ENCODE measurements at places on chromosomes 5 and 9.
A peak's percentile ranks its signal among the peaks of the same experiment; 100 is the strongest.

DNA sequence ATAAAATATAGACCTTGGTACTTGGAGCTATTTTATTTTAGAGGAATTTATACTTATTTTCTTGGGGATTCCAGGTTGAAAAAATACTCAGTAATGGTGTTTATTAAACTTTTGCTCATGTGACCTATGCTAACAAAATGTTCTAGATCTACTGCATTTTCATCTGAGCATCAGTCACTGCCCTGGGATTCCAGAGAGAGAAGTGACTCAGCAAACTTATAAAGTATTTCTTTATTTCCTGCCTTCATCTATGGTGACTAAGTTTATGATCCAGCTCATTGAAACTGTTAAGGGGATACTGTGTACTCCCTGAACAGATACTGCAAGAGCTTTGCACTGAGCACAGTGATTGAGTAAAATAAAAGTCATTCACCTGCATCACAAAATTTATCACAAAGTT is 298.5 kb upstream of the CDH18 start:
- no peak for DNase-seq

- DNase-seq = peak; percentile 59
Measured at GRCh38 chr9:127589955-127590370, 22.1 kb upstream of the STXBP1 start.

- peak; percentile 69 for DNase-seq
Measured at GRCh38 chr9:133703591-133704399, 34.4 kb downstream of the SARDH start.

GRCh38 chr5:179194941-179195381 is 134.8 kb downstream of the ZNF354C start:
- DNase-seq = no peak

DNA sequence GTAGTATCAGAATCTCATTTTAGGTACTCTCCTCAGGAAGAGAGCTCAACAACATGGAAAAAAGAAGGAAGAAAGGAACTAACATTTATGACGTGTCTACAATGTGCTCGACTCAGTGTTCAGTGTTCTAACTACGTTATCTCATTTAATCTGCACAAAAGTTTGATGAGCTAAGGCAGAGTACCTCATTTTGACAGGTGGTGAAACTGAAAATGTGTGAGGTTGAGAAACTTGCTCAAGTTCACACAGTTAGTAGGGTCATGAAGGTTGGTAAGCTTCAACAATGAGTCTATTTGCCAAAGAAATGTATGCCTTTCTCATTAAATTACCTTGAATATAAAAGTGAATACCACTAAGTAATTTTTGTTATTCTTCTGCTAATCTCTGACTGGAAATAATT is 165.1 kb downstream of the CAAP1 start:
- no peak for DNase-seq

DNA sequence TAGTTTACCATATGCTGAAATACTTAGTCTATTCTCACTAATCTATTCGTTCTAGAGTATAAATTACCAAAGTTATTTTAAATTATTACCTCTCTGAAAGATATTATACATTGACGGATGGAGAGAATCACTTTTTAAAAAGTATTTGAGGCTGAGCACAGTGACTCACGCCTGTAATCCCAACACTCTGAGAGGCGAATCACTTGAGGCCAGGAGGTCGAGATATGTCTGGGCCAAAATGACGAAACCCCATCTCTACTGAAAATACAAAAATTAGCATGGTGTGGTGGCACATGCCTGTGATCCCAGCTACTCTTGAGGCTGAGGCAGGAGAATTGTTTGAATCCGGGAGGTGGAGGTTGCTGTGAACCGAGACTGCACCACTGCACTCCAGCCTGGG is 64.0 kb upstream of the SPATA31C2 start:
- no peak for DNase-seq

- no peak for DNase-seq
Measured at GRCh38 chr5:112690605-112691338, 46.9 kb upstream of the APC start.

DNA sequence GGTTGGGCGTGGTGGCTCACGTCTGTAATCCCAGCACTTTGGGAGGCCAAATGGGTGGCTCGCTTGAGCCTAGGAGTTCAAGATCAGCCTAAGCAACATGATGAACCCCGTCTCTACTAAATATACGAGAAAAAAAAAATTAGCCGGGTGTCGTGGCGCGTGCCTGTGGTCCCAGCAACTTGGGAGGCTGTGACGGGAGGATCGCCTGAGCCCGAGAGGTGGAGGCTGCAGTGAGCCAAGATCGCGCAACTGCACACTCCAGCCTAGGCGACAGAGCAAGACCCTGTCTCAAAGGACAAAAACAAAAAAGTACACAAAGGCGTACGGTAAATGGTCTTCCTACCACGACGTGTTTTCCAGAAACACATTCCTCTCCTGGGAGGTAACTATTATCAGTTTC is 538 bp upstream of the BDP1 start:
- DNase-seq = no peak

DNA sequence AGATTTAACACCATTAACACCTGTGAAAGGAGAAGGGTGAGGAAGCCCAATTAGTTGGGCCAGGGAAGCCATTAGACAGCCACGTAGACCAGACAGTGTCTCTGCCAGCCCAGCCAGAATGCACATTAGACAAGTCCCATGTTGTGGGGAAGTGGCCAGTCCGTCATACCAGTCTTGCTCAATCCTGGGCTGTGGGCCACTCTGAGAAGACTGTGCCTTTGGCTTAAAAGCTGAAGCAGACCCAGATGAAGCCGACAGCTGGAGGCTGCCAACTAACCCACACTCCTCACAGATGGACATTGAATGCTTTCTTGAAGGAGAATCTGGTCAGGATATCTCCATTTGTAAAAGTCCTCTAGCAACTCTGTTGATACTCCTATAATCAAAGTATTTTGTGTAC is 128.5 kb downstream of the CHSY3 start:
- DNase-seq = no peak

GRCh38 chr9:4490705-4491625 is 697 bp downstream of the SLC1A1 start:
- DNase-seq = peak; percentile 4

DNA sequence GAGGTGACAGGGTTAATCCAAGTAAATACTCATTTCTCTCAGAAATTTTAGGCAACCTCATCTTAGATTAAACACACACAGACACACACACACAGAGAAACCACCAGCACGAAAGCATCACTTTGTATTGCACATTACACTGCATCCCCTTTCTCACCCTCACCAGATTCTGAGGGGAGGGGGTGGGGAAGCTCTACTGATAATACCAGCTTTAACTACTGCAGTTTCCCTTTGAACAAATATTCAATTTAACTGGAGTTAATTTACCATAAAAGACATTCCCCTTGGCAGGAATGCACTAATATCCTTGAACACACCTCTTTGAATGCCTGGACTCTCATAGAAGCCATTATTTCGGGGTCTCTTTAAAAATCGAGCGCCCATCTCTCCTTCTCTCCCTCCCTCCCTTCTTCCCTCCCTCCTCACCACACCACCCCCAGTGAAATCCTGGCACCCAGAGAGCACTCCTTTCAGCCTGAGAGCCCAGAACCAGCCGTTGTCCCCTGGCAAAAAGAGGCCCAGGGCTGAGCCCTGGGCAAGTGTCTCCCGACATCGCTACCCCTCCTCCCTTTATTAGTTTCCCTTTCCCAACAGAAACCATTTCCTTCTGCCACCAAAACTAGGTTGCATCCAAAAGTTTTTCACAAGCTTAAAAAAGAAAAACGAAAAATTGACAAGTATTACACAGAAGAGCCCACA is 2.8 kb upstream of the NFIB start:
- DNase-seq = no peak

- no peak for DNase-seq
Measured at GRCh38 chr9:87718231-87718630, 7.7 kb upstream of the CTSL start.

GRCh38 chr5:3778000-3778550 is 182.4 kb downstream of the IRX1 start:
- DNase-seq = no peak

DNA sequence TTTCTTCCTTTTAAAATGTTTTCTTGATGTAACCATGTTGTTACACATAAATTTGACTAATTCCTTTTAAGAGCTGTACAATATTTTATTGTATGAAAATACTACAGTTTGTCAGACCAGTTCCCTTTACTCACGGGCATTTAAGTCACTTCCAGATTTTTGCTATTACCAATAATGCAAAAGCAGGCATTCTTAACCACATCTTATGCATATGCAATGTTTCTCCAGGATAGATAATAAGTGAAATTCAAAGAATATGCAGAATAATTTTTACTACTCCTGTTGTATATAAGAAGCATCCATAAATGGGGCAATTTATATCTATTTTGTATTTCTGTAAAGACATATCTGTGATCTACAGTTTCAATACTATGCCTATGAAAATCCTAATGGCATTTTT is 77.3 kb downstream of the FNIP1 start:
- DNase-seq = no peak

DNA sequence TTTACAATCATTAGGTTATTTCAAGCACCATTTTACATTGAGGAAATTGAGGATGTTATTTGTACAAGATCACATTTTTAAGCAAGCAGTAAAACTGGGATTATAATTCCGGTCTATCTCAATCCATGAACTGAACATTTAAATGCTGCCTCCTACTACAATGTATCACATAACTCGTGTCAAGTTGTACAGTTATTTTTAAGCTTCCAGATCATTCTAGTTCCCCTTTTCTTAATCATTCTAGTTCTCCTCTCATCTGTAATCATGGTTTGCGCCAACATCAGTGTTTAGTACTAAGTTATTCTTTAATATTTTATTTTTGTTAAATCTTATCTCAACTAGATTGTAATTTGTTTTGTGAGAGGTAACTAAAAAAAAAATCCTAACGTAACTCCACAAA is 2.4 kb upstream of the UHRF2 start:
- DNase-seq = no peak

DNA sequence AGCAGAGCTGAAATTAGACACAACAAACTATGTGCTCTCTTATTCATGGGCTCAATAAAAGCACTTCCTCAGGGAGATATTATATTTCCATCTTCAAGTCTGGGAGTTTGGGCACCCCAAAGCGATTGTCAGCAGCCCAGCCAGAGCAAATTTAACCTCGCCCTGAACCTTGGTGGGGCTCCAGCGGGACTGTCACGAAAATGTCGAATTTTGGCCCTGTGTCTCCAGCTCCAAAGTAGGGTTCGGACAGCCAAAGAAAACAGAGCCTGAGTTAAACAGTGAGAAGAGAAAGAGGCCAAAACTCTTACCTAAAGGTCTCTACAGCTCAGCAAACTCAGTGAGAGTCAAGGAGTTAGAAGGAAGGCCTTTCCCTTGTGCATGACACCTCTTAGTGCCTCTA is 432.9 kb downstream of the SPATA31D1 start:
- DNase-seq = no peak

- no peak for DNase-seq
Measured at GRCh38 chr5:90902170-90902569, 343.6 kb downstream of the ADGRV1 start.

GRCh38 chr9:72592502-72593403 is 71.3 kb downstream of the TMC1 start:
- DNase-seq = peak; percentile 44

DNA sequence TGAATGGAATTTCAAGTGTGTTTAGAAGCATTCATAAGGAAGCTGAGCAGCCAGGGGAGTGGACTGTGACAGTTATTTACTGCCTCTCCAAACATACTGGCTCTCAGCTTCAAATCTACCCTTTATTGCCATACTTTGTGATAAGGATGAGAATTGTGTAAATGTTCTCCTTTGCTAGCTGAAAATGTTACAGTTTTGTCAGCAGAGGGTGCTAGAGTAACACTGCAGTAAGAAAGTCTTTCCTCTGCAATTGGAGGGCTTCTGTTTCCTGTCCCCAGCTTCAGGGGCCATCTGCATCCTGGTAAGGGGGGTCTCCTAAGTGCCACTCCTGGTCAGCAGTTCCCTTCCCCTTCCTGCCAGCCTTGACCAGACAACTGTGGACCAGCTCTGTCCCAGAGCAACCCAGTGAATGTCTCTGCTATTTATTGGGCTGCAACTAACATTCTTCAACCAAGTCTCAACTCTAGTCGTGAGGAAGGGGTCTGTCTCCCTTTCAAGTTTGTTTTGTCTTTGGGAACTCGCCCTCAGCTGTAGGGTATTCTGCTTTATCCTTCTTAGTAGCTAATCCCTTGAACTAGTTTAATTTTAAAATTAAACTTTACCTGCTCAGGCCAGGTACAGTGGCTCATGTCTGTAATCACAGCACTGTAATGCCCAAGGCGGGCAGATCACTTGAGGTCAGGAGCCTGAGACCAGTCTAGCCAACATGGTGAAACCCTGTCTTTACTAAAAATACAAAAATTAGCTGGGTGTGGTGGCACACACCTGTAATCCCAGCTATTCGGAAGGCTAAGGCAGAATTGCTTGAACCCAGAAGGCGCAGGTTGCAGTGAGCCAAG is 45.3 kb downstream of the RAPGEF6 start:
- peak; percentile 23 for DNase-seq

DNA sequence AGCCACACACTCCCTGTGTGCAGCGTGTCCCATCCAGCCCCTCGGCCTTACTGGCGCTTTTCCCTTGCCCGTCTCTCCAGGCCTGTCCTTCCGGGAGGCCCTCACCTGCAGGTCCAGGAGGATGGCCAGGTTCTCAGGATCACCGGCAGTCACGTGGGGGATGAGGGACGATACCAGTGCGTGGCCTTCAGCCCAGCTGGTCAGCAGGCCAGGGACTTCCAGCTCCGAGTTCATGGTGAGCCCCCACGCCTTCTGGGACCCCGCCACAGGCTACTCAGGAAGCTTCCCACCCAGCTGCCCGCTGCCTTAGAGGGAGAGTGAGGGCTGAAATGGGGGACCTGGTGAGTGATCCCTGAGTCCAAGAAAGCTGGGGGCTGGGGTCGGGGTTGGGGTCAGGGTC is 85.8 kb downstream of the HMCN2 start:
- no peak for DNase-seq

DNA sequence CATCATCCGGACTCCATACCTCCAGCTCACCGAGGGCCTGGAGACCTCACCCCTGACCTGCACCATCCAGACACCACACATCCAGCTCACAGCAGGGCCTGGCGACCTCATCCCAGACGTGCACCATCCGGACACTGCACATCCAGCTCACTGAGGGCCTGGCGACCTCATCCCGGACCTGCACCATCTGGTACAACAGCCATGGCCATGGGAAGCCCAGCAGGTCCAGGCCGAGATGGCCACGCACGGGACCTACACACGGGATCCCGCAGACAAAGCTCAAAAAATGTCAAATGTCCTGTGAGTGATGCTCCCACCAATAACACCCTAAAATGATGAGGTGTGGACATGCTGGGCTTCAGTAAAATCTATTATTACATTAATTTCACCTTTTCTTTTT is 9.7 kb downstream of the TERT start:
- no peak for DNase-seq

GRCh38 chr9:20729523-20729922 is 45.5 kb downstream of the FOCAD start:
- DNase-seq = no peak

DNA sequence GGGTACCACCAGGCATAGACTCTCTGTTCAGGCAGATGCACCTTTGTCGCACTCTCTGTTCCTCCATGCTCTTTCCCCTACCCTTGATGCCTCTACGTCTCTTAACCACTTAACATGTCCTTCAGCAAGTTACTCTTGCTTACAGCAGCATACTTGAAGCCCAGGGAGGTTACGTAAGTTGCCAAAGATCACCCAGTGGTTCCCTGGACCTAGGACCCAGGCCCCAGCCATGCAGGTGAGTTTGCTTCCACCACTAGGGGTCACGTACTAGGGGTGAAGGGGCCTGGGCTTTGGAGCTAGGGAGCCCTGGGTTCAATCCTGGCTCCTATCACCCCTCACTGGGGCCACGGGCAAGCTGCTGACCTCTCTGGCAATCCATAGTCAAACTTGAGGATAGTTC is 8.9 kb downstream of the AKNA start:
- DNase-seq = no peak

- no peak for DNase-seq
Measured at GRCh38 chr5:143399616-143400540, 3.6 kb downstream of the NR3C1 start.
